ENCODE measurements at places on chromosomes 2 and 18.

GRCh38 chr2:219017201-219017931 is 23.9 kb downstream of the CFAP65 start:
- no peak for DNase-seq

DNA sequence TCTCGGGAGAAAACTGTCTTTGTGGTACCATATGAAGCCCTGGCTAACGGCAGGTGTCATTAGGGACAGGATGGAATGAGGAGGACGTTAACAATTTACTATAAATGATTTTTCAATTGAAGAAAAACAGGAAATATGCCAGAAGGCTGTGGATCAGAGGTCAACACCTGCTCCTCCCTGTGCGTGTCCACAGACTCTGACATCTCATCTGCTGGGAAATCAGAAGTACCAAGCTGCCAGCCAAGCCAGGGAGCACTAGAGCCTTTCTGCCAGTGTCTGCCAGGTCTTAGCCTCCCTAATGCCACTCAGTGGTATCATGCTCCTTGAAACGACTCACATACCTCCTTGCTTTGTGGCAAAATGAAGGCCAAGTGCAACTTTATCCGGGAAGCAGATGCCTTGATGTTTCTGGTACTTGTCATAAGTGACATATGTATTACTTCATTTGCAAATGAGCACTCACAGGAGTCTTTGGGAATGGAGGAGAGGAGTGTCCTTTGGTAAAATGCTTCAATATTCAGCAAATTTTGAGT is 541.1 kb downstream of the SATB2 start:
- no peak for DNase-seq

GRCh38 chr18:48057018-48057417 is 126.6 kb upstream of the SMAD2 start:
- DNase-seq, result no peak

DNA sequence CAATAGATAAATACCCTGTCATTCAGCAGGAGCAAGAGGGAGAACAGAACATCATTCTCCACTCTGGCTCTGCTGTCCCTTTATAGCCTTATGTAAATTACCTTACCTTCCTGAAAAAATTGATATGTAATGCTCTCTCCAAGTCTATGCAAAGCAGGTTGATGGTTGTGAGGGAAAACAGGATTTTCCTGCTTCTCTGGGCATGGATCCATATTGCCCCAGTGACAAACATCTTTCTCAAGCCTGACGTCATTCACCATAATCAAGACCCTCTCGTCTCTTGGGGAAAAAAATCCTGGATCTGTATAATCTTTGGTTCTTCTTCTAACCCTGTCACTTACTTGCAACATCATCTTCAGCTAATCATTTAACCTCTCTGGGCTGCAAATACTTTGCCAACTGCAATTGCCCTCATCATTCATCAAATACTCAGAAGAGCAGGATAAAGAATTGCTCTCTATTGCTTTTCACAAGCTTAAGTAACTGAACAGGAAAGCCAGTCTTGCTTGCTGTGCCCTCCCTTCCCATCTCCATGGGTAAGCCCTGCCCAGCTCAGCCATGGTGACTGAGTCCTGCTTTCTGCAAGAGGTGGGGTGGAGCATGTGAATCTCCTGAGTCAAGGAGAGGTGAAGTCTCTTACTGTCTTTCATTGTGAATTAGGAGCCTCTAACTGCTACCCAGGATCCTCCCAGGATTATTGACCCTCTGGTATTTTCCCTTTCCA is 123.7 kb upstream of the KLF7 start:
- DNase-seq, result no peak

- DNase-seq, result no peak
Observed at GRCh38 chr2:69716555-69717120, 25.3 kb upstream of the ANXA4 start.

GRCh38 chr2:119429225-119429981 is 2.3 kb upstream of the TMEM37 start:
- no peak for DNase-seq

DNA sequence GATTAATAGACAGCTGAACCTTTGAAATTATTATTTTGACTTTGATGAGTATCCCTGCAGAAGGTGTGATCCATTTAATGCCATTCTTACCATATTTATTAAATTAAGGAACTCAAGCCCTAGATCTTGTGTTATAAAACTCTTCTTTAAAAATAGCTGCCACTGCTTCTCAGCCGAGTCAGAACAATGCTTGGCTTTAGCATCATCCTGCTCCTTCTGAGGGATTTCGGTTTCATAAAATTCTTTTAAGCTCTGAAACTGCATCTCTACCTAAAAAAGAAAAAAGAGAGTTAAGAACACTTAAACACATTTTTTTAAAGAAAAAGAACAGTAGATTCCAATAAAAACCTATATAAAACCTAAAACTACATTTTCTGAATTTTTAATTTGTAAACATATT is 70.7 kb upstream of the TTN start:
- DNase-seq, result no peak

DNA sequence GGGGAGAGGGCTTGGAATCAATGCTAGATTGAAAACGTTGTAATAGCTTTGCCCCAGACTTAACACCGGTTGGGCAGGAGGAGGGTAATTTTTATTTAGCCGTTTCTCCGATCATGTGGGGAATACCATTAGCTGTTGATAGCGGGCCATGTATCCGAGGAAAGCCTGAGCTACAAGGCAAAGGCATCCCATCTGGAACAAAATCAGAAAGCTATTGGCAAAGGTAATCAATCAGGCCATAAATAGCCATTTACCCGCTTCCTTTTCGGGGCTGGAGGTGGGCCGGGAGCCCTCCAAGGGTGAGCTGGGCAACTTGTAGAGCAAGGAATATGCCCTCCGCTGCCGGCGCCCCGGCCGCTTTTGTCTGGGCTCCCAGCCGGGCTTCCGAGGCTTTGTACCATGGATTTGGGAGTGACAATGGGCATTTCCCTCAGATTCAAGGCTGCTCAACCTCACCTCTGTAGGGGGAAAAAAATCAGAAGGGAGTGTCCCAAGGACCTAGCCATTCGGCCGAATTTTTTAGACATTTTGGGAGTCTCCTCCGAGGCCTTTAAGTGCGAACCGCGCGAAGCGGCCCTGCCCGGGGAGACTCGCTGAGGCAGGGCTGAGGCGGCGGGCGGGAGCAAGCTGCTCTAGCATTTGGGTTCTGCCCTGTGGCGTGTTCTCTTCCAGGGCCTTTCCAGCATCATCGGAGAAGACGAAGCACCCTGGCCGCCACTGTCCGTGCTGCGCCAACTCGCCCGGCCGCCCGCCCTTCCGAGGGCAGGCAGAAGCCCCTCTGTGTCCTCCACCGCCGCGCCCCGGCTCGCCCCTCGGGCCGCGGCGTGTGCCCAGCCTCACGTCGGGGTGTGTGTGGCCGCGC is 1.1 kb upstream of the HOXD9 start:
- DNase-seq, result no peak
